Lung (tissue), 17 donors: ENCODE measurements at places on chromosomes 16 and 17.

GRCh38 chr16:11046382-11046931 lies 102.1 kb downstream of the CLEC16A start:
- no peak for DNase-seq

DNA sequence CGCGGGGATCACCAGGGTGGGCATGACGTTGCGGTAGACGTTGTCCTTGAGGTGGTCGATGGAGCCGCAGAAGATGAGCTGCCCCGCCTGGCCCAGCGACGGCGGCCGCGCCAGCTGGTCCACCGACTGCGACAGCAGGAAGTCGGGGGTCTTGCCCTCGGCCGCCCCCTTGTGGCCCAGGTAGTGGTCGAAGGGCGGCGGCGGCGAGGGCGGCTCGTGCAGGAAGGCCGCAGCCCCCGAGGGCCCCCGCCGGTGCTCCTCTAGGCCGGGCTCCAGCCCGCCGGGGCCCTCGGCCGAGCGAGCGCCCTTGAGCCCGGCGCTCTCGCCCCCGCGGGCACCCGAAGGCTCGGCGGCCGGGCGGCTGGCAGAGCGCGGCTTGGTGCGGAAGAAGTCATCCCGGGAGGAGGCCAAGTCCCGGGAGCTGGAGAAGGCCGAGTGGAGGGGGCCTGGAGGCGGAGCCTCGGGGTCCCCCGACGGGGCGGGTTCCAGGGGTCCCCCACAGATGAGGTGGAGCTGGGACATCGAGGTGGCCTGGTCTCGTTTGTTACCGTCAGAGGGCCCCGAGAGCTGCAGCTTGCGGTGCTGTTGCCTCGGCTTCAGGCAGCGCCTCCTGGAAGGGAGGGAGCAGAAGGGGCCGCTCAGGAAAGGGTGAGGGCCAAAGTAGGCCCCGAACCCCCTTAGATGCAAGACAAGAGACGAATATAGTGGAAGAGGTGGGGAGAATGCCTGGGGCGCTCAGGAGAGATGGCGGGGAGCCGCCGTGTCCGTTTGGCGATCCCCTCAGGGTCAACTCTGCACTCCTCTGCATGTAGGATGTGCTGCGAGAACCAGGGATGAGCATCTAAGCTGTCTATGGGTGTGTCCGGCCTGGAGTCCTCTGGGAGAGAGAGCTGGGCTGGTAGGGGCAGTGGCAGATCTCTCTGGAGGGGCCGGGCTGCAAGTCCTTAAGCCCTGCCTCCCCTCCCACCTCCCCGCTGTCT lies 8.8 kb downstream of the FAM171A2 start:
- peak; percentile 53 for DNase-seq

GRCh38 chr17:859824-860195 lies 77.7 kb downstream of the MRM3 start:
- no peak for DNase-seq

GRCh38 chr17:54028986-54029580 lies 206.4 kb downstream of the KIF2B start:
- no peak for DNase-seq

GRCh38 chr16:70647441-70648359 lies 1.3 kb downstream of the IL34 start:
- no peak for DNase-seq

GRCh38 chr16:3856367-3857141 lies 24.0 kb downstream of the CREBBP start:
- no peak for DNase-seq

DNA sequence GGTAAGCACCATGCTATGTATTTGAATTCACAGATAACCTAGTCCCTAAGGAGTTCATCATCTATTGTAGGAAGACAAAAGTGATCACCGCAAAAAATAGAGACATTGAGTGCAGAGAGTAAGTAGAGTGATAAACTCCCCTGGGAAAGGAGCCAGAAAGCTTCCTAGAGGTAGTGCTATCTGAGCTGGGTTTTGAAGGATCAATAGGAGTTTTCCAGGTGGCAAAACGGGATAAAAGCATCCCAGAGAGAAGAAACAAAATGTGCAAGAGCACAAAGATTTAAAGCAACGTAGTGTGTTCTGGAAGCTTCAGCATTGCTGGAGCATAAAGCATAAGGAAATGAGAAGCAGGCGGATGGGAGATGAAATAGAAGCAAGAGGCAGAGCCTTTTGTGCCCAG lies 120.7 kb upstream of the PLCG2 start:
- DNase-seq, result no peak

GRCh38 chr17:79925242-79925957 lies 86.2 kb upstream of the CBX4 start:
- DNase-seq, result peak; percentile 75

- DNase-seq, result peak; percentile 45
These were observed 6.0 kb downstream of the SOCS3 start for GRCh38 chr17:78353834-78354233.

DNA sequence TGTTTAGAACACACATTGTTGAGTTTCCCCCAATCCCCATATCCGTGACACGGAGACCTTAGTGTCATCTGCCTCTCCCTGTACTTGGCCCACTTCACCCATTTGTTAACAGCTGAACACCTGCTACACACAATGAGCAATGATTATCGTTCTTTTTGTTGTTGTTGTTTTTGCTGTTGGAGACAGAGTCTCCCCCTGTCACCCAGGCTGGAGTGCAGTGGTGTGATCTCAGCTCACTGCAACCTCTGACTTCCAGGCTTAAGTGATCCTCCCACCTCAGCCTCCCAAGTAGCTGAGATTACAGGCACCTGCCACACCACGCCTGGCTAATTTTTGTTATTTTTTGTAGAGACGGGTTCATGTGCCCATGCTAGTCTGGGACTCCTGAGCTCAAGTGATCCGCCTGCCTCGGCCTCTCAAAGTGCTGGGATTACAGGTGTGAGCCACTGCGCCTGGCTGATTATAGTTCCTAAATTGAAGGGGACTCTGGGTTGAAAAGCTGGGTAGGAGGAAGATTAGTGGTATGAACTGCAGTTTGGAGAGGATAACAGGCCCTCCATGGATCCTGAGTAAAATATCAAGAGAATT lies 21.6 kb downstream of the NDE1 start:
- no peak for DNase-seq

GRCh38 chr17:9104370-9105041 lies 83.2 kb downstream of the NTN1 start:
- DNase-seq, result no peak

DNA sequence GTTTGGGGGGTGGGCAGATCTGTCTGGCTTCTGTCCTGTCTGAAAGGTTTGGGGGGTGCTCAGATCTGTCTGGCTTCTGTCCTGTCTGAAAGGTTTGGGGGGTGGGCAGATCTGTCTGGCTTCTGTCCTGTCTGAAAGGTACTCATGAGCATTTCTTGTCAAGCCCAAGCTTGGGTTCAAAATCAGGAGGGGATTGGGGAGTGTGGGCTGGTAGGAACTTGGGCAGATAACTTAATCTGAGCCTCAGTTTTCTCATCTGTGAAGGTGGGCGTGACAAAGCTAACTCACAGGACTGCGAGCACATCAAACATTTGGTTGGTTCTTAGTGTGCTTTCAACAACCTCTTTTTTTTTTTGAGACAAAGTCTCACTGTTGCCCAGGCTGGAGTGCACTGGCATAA lies 35.2 kb downstream of the HAPSTR1 start:
- DNase-seq, result no peak

GRCh38 chr16:68696514-68696913 lies 40.6 kb upstream of the CDH1 start:
- DNase-seq, result no peak

GRCh38 chr16:8831871-8832716 lies 34.5 kb downstream of the PMM2 start:
- DNase-seq, result no peak

DNA sequence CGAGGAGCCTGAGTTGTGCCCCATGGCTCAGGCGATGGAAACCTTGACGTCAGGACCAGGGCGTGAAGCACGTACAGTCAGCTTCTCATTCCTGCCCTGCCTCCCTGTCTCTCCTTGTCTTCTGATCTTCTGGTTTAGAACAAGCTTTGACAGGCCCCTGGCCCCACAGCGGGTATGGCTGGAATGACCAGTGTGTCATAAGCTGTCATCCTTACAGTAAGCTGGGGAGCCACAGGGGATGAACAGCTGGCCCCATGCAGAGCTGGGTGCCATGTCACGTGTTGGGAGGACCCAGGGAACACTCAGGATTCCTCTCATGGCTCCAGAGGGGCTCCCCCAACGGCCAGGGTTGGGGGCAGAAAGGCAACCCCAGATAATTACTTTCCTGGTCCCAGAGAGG lies 157.6 kb upstream of the PLCG2 start:
- no peak for DNase-seq

GRCh38 chr17:73189417-73190099 lies 3.3 kb upstream of the COG1 start:
- DNase-seq, result peak; percentile 39

DNA sequence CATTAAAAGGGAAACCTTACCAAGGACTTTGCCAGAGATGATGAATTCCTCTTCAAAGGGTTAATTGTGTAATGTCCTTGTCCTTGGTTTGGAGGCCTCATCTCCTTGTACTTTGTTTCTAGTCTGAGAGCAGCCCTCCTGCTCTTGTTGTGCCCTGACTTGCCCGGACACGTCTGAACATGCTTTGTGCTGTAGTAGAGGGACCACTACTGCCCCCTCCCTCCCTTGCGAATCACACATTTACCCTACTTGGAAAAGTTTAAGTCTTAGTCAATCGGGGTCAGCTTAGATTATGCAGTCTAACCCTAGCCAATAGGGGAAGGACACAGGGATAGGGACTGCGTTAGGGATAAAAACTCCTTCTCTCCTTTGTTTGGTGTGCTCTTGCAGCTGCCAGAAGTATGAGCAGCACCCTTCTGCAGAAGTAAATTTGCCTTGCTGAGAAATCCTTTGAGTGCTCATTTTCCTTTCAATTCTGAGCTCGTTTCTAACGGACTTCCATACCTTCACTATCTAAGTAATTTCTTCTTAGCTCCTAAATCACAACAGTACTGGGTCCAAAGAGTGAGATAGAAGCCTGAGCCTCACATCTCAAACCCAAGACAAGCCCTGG lies 26.4 kb upstream of the CLEC3A start:
- no peak for DNase-seq

GRCh38 chr16:53757971-53758609 lies 54.1 kb downstream of the FTO start:
- no peak for DNase-seq

DNA sequence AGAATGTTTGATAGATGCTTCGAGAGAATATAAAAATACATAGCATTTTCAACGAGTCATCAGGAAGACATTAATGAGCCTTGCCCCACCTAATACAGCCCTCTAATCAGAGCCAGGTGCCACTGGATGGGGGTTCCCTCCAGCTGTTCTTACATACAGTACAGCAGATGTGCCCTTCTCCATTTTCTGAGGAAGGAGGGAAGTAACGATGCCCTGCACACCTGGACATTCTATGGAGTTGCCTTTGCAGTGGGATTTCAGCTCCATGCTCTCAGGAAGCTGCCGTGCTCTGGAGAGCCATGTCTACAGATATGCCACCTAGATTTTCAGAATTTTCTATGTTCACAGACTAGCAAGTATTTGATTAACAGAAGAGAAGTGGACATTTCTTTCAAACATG lies 36.3 kb downstream of the CDRT15 start:
- no peak for DNase-seq

DNA sequence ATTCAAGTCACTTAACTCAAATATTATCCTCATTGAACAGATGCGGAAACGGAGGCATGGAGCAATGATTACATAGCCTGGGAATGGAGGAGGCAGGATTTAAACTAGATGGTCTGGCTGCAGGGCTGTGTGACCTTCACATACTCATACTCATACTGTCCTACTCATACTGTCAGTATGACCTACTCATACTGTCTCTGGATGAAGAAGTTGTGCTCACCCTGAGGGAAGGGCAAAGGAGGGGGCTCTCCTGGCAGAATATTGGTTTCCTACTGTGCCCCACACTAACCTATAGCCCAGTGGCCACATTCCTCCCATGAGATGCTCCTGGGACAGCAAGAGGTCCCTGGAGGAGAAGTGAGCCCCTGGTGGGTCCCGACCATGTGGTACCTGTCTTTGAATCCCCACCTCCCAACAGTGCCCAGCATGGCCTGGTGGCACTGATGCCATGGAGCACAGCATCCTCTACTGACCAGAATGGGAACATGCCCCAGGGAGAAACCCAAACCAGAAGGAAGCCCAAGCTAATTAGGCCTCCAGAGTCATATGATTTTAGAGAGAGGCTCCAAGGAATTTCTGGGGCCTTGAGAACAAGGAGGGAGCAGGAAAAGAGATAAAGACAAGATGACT lies 197.3 kb upstream of the SDK2 start:
- no peak for DNase-seq

DNA sequence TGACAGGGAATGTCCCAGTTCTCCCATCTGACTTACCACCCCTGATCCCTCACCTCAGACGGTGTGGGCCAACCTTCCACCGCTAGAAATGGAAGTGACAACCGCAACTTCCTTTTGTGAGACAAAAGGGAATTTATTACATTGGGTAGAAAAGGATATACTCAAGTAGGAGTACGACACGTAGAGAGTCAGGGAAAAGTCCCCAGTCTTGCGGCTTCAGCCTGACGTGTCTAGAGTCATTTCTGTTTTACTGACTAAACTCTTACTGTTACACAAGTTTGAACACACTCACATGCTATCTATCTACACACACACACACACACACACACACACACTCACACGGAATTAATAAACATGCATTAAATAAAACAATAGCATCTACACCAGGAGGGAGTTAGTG lies 178.9 kb downstream of the COPRS start:
- no peak for DNase-seq

DNA sequence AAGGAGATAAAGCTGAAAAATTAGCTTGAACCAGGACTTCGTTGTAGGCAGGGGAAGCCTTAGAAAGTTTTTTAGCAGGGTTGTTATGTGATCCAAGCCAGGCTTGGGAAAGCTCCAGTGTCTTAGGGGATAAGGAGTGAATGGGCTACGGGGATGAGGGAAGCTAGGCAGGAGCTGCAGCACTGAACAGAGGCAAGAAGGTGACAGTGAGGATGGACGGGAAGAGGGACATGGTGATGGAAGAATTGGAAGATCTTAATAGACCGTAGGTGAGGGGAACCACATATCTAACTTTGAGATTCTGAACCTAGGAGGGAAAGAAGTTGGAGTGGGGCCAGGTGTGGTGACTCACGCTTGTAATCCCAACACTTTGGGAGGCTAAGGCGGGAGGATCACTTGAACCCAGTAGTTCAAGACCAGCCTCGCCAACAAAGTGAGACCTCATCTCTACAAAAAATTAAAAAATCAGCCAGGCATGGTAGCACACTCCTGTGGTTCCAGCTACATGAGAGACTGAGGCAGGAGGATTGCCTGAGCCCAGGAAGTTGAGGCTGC lies 3.2 kb downstream of the RHBDL3 start:
- DNase-seq, result no peak

DNA sequence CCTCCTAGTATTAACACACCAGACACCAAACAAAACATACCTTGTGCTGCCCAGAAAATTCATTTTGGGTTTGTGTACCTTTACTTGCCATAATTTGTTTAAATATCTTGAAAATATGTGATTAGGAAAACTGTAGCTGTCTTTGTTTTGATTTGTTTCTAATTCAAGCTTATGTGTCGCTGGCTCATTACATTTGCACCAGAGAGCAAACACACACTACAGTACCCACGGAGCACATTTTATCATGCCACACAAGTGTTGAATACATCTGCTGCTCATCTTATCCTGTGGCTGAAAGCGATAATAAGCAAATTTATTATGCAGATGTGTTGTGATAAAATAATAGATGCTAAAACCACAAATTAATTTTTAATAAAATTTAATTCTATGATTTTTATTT lies 63.1 kb downstream of the SPAG9 start:
- no peak for DNase-seq
